ENCODE measurements at places on chromosomes 4 and X.

DNA sequence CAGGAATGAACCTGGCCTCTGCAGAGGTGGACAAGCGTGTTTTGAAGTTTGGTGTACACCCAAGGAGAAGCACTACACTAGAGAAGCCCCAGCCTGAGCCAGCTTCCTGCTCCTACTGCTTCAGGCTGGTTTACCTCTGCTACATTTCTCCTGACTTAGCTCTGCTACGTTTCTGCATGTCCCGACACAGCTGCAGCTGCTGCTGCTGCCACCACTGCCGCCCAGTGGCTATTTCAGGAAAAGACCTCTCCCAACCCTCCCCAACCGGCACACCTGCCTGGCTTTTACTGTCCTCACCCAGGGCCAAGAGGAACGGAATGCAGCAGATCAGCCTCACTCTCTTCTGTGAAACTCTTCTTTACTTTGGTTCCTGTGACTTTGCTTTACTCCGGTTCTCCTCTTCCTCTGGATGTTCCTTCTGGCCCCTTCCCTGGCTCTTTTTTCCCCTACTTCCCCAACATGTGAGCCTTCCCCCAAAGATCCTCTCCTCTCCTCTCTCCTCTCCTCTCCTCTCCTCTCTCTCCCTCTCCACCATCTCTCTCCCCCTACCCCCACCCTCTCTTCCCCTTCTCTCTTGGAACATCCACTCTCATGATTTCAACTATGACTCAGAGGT is 3.1 kb upstream of the P2RY4 start:
- peak; percentile 0 for DNase-seq

GRCh38 chrX:22952010-22952409 is 47.8 kb upstream of the DDX53 start:
- DNase-seq = no peak

GRCh38 chrX:38982370-38982769 is 181.1 kb downstream of the MID1IP1 start:
- DNase-seq = no peak

- no peak for DNase-seq
Observed at GRCh38 chrX:46044486-46044885, 500.7 kb downstream of the ZNF674 start.

DNA sequence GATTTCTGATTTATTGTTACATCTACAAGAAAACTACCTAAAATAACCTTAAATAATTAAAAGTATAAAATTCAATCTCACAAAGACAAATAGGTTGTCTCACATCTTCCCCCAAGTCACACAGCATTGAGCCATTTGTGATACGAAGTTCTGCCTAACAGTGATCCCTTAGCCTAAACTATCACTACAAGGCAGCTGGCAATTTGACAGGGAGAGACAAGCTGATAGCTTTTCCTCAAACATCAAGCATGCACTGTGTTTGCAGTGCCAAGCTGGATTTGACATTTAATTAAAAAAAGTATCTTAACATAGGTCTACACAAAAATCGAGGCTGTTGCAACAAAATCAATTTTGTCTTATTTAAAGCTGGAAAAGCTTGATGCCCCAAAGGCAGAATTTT is 464.7 kb upstream of the TRAM1L1 start:
- no peak for DNase-seq

- DNase-seq = peak; percentile 83
Observed at GRCh38 chrX:44343412-44344141, at the start of gene EFHC2. EFHC2 (minus strand) TSS chrX:44343672; CDS start chrX:44343588, 84 bp downstream.

GRCh38 chrX:150211988-150212387 is 151.1 kb upstream of the MAMLD1 start:
- no peak for DNase-seq

DNA sequence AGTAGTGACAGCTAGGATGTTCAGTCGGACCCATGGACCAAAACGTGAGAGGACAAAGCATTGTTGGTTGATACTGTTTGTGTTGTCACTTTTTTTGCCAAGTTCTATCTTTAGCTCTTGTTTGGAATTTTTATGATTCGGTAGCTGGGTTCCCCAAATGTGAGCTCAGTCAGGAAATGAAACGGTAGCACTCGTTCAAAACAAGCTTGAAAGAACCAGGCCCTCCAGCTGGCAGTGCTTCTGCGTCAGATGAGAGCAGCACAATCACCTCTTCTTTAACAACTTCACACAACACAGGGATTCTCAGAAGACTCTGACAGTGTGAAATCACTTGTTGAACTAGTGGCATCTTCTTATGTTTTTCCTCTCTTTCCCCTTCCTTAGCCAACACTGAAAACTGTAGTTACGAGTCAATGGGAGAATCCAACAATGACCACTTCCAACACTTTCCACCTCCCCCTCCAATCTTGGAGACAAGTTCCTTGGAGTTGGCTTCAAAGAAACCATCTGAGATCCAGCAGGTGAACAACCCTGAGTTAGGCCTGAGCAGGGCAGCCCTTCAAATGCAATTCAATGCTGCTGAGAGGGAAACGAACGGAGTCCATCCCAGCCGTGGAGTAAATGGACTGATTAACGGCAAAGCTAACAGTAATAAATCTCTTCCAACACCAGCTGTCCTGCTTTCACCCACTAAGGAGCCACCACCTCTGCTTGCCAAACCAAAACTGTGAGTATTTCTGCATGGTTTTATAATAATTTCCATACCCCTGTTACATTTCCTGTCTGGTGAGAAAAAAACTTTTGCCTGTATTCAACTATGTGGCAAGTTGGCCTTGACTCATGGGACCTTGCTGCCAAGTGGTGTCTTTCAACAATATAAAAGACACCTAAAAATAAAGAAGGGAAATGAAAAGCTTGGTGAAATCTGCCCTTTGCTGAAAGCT is 214.6 kb downstream of the PALLD start:
- no peak for DNase-seq

DNA sequence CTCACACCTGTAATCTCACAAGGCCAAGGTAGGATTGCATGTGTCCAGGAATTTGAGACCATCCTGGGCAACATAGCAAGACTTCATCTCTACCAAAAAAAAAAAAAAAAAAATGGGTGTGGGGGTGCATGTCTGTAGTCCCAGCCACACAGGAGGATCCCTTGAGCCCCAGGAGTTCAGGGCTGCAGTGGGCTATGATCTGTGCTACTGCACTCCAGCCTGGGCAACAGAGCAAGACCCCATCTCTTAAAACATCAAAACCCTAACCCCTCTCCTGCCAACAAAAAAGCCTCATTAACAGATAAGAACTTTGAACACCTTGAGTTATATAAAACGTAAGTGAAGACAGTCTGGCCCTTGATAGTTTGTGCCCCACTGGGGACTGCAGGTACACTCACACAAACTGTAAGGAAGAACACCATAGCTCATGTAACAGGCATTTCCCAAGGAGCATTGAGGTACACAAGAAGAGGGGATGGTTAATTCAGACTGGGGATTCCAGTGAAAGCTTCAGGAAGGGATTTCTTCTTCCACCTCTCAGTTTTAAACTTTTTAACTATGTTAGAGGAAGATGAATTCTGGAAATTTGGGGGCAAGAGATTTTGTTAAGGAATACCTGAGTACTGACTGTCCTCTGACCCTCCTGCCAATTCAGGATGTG is 34.7 kb downstream of the RBPJ start:
- no peak for DNase-seq

DNA sequence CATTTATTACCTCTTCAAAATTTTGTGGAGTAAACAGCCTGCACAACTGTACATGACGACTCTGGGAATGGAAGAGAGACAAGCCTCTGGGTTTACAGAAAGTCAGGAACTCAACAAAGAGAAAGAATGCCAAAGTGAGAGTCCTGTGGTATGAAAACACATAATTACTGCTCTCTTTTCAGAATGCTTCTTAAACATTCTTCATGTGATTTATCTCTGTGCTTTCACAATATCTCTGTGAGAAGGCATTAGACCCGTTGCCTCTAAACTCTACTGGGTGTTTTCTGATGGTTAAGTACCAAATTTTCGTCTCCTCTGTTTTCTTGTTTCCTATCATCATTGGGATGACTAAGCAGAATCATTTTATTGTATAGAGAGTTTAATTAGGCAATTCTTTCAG is 966.6 kb upstream of the SLIT2 start:
- no peak for DNase-seq

DNA sequence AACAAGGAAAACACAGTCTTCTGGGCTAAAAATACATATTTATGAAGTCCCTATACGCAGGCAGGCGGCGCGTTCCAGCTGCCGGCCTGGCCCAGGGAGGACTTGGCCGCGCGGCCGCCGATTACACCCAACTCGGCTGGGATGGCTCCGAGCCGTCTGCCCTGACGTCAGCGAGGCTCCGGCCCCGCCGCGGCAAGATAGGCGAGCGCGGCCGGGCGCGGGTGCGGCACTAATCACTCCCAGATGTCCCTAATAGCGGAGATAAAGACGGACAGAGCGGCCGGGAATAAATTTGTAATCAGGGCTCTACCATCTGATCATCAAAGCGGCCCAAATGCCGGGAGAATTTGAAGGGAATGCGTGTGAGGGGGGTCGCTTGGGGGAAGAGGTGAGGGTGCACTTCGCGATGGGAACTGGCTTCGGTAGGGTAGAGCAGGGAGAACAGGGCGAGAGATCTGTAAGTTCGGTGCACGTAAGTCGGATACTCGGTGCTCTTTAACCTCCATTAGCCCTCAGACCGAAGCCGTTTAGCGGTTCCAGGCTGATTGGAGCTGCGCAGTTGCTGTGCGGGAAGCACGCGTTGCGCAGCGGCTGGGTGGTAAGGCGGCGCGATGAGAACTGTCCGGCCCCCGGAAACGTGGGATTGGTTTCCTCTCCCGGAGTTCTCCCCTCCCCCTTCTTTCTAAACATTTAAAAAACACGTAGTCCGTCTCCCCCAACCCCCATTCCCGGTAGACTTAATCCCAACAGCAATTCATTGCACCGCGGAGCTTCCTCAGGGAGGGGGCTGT is 7.7 kb downstream of the HAND2 start:
- DNase-seq = no peak

DNA sequence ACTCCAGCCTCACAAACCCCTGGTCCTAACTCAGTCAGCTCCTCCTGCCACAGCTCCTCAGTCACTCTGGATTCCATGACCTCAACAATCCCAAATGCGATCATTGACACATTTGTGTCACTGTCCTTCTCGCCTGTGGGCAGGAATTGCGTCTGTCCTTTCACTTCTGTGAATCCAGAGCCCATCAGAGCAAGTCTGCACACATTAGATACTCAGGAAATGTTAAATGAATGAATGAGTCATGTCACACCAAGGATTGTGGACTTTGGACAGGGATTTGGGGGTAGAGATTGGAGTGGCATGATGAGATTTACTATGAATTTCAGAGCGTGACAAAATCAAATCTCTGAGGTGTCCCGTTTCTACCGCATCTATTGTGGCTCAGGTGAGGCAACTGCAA is 11.8 kb upstream of the CLDN24 start:
- DNase-seq = no peak

DNA sequence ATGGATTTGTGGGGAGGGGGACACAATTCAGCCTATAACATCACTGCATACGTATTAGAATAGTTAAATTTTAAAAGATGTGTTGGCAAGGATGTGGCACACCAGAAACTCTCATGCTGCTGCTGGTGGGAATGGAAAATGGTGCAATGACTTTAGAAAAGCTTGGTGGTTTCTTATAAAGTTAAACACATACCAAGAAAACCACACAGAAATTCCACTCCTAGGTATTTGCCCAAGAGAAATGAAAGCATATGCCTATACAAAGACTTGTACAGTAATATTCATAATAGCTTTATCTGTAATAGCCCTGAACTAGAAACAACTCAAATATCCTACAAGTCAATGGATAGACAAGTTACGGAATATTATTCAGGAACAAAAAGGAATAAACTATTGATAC is 71.3 kb upstream of the PDHA1 start:
- no peak for DNase-seq

- no peak for DNase-seq
Observed at GRCh38 chrX:148522006-148522405, 21.6 kb downstream of the AFF2 start.

GRCh38 chr4:108693211-108693610 is 42.8 kb downstream of the OSTC start:
- DNase-seq = no peak

GRCh38 chr4:73381214-73381613 is 22.9 kb upstream of the ALB start:
- DNase-seq = no peak

GRCh38 chr4:69089388-69089787 is 6.9 kb upstream of the UGT2B7 start:
- DNase-seq = no peak

GRCh38 chr4:132982151-132982550 is 166.9 kb upstream of the PCDH10 start:
- no peak for DNase-seq

GRCh38 chr4:157896726-157897125 is 276.1 kb downstream of the GASK1B start:
- DNase-seq = no peak

- no peak for DNase-seq
Observed at GRCh38 chr4:86670298-86670697, 76.2 kb downstream of the PTPN13 start.

DNA sequence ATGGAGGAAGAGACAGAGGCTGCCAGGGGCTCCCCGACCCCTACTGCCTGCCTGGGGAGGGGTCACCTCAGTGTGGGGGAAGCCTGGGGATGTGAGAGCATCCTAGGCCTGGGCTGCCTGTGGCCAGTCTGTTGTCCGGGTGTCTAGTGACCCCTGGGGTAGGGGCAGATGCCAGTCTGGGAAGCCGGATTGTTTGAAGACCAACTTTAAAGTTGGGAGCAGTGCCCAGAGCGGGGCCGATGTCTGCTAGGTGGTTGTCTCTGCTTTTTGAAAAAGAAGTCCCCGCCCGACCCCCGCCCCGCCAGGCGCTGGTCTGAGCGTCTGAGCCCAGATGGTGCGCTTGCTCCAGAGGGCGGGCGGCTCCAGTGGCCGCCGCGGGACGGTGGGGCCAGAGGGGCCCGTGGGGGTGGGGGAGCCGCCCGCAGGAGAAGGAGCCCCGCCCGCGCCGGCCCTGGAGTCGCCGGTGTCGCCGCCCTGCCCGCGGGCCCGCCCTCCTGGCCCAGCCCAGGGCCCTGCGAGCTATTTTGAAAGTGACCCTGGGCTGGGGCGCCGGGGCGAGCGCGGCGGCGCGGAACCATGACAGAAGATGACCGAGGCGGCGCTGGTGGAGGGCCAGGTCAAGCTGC is at the start of gene DOK7:
DOK7 (plus strand) TSS at position 517 of the 626 bp plus-strand sequence; CDS start at position 587, 70 bp downstream.
- DNase-seq = no peak

DNA sequence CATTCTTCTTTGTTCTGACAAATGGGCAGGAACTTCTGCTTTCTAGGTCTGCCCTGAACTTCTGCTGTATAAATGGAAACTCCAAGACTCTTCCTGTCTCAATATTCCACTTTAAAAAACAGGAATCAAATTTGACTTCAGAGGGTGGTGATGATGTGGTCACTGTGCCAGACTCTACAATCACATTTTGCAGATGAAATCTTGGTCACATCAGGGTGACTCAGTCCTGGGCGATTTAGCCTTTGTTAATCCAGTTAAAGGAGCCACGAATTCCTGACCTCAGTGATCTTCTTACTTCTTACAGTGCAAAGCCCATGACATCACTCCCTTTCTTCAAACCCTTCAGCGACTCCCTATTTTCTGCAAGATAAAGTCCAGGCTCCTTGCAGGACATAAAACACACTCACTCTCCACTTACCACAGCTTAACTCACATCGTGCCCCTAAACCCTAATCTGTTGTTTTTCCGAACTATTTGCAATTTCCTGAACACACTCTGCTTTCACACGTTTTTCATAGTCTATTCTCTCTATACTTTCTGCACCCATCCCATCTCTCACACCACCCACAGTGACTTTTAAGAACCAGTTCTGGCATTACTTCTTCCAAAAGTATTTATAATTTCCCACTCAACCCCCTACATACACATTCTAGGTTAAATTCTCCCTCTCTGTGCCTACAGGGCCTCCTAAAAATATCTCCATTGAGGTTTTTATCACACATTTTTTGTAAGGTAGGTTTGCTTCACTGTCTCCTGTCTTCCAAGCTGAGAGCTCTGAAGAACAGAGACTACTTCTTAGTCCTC is 11.1 kb downstream of the GASK1B start:
- no peak for DNase-seq
